Cortex of kidney (tissue), 1 donor: ENCODE measurements at places on chromosomes 2 and 18.

GRCh38 chr2:106097038-106098000, 96.8 kb downstream of the UXS1 start:
- no peak for DNase-seq

DNA sequence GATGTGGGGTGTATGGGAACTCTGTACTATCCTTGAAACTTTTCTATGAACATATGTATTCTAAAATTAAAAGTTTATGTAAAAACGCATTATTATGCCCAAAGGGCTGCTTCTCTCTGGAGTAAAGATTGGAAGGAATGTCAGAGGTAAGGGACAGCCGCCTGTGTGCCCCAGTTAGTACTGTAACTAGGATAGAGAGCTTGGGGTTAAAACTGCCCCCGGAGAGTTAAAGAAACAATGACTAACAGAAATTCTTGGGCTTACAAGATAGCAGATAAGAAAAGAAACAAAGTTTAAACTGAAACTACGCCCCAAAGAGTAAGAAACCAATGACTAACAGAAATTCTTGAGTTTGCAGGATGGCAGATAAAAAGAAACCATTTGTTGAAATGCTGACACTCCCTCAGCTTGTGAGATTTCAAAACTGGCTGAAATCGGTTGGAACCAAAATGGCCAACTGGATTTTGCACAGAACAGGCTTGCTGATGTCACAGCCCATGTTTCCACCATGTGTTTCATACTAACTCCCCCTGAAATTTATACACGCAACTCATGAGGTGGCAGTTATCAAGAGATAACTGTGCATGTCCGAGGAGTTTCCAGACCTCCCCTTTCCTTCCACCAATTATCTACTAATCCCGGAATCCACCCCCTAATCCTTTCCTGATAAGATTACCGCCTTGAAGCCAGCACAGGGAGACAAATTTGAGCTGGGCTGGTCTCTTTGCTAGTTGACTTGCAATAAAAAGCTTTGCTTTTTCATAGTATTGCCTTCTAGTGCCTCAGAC, 8.7 kb upstream of the TXNDC2 start:
- DNase-seq, result no peak

DNA sequence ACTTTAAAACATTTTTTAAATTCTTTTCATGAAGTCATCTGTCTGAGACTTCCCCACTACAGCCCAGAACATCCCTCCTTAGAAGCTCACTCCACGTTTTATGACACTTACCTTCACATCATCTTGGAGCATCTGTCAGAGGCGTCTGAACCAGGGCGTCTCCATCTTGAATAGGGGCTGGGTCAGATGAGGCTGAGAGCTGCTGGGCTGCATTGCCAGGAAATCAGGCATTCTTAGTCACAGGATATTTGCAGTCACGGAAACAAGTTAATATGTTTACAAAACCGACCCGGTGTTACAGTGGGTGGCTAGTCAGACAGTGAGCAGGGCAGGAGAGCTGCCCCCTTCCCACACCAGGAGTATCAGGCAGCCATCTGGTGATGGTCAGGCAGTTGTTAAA, 456.5 kb downstream of the FBXO15 start:
- DNase-seq, result no peak

GRCh38 chr2:157777427-157777826, 98.7 kb downstream of the ACVR1 start:
- DNase-seq, result no peak

GRCh38 chr2:47221039-47221438, 65.9 kb upstream of the STPG4 start:
- DNase-seq, result no peak

DNA sequence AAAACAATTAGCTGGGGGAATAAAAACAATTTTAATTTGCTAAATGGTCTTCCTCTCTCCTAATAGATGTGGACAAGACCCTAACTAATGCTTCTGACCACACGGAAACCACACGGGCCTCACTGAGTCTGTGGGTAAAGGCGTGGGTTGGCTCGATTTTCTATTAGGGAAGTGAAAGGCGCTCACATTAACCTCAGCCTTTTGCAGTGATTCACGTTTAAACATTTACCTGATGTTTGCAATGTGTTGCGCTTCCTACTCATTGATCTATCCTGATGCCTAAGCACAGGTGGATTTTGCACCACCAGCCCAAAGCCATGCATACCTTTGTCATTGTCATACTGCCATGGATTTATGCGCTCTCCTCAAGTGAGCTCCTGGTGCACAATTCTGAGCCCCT, 35.6 kb upstream of the NRP2 start:
- no peak for DNase-seq

DNA sequence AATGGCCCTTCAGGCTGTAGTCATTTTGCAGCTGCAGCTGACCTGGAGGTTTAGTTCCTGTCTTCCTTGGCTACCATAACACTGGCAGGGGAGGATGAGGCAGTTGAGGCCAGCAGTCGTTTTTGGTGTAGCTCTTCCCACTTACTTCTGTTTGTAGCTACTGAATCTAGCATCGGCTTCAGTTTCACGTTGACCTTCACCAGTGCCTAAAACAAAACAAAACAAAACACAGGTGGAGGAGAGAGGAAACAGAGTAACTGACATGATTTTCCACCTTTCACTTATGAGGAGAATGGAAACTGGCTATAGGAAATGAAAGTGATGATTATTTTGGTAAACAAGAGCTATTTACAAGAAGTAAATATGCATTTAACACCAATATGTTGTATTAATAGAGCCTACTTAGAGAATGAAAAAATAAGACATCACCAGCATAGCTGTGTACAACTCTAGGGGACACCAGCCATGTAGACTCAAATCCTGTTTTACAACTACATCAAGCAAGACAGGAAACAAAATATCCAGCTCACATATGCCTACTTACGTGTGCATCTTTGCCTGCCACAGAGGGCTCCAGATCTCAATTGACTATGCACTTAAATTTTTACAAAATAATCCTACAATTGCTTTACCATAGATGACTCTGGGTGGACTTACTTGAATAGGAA, 236.9 kb downstream of the AGPS start:
- DNase-seq, result no peak

- DNase-seq, result no peak
These were observed 147.7 kb upstream of the SLC1A4 start for GRCh38 chr2:64841461-64841860.

DNA sequence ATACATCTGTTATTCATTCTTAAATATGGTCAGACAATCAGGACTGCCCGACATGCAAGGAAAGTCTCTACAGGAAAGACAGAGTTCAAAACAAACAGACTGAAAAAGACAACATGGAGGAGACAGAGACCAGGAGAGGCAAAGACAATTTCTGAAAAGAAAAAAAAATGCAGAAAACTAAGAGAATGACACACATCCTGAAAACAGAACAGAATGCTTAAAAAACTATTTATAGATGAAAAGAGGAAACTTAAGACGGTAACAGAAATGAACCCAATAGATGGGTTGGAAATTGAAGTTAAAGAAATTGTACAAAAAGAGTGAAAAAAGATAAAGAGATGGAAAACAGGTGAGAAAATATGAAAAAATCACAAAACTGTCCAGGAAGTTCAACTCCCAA, 95.7 kb downstream of the BCL2 start:
- no peak for DNase-seq

DNA sequence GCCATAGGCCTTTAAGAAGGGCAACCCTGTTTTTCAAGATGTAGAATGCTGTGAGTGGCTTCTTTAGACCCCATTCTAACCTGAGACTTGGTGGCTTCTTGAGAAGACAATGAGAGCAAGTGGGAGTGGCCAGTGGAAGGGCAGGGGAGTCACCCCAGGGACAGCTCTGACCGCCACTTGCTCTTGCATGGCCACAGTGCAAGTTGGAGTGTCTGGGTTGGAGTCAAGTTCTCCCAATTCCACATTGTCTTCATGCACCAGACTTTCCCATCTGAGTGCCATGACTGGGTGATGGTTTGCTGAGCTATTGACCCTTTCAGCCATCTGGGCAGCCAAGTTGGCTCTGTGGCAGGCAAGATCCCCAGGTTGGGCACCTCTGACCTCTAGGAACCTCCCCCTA, 148.0 kb upstream of the SKOR2 start:
- DNase-seq, result no peak
